Esophagus muscularis mucosa (tissue), 4 donors: ENCODE measurements at places on chromosomes 13 and 19.

DNA sequence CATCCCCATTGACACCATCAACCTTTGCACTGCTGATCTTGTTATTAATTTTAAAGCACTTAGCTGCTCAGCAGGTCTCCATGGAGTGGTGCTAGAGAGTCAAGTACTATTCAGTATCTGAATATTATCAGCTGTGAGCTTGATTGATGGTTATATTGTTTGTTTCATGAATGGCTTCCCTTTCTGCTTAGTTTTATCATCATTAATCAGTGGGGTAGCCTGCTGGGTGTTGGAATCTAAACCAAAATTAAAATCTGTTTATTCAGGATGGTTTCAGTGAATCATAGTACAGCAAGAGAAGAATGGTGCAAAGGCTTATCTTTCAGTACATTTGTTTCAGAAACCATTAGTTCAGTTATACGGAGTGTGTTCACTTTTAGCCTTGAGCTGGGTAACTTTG is 42.5 kb upstream of the SCEL start:
- no peak for DNase-seq

GRCh38 chr13:30743319-30744055 is 8.1 kb downstream of the ALOX5AP start:
- no peak for DNase-seq

GRCh38 chr19:38949580-38950367 is 19.0 kb downstream of the MRPS12 start:
- peak; percentile 95 for DNase-seq

DNA sequence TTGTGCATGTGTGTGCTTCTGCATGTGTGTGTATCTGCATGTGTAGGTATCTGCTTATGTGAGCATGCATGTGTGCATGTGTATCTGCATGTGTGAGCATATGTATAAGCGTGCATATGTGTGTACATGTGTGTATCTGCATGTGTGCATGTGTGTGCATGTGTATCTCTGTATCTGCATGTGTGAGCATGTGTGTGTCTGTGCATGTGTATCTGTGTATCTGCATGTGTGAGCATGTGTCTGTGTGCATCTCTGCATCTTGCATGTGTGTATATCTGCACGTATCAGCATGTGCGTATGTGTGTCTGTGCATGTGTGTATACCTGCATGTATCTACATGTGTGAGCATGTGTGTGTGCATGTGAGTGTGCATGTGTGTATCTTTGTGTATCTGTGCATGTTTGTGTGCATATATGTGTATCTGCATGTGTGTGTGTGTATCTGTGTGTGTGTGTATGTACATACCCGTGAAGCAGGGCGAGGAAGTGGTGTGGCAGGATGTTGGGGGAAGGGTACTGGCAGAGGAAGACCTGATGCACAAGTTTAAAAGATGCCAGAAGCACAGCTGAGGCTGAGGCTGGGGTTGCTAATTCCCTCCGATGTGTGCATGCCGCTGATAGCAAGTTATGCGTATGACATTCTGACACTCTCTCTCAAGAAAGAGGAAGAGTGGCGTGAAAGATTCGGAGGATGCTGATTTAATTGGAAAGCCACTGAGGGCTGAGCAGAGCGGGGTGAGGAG is 64.2 kb downstream of the TEX29 start:
- DNase-seq = no peak

DNA sequence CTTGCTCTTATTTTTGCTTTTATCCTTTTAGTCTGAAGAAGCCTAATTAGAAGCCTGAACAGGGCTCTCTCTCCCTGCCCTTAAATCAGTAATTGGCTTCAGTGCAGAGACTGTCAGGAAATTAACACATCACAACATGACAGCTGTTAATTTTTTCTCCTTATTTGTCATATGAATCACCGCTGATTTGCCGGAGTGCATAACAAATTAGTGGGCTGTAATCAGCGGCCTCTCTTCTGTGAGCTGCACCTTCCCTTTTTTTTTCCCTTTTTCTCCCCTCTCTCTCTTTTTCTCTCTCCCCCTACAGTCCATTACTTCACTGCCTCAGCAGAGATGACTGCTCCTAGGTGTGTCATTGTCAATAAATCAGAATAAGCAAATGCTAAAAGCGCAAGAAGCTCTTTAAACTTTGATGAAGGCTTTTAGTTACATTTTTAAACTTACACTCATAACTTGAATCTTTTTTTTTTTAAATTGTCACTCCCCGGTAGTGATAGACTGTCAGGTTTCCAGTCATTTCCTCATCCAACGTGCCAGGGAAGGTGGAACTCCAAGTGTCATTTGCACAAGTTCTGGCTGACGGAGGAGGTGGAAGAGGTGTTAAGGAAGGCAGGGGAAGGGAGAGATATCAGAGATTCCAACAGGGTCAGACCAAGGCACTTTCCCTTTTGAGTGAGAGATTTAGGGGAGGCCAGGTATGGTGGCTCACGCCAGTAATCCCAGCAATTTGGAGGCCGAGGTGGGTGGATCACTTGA is 197.1 kb upstream of the TSHZ3 start:
- DNase-seq = no peak

- no peak for DNase-seq
Measured at GRCh38 chr19:1884291-1884718, 991 bp downstream of the ABHD17A start.

DNA sequence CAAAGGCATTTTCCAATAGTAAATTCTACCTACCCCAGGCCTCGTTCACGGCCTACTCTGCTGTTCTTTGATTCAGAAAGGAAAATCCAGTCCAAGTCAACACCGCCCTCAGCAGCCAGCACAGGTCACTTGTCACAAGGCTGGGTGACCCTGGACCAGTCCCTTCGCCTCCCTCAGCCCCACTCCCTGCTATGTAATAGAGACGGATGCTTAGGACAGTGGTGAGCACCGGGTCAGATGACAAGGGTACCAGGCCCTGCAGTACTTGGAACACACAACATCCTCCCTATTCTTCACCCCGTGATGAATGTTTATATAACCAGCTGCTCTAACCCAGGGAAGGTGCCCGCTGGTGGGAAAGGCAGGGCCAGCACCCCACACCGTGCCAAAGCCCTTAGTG is 14.3 kb downstream of the LATS2 start:
- DNase-seq = no peak

- no peak for DNase-seq
Measured at GRCh38 chr13:21834521-21834920, 163.6 kb downstream of the FGF9 start.

GRCh38 chr19:10260141-10260584 is 8.1 kb downstream of the MRPL4 start:
- DNase-seq = no peak
